ENCODE measurements at places on chromosomes 2 and 18. TPM values are rescaled to one million over a fixed set of nuclear protein-coding genes. Genes with fewer than 3 reads are reported as not detected.
A peak's percentile ranks its signal among the peaks of the same experiment; 100 is the strongest.

DNA sequence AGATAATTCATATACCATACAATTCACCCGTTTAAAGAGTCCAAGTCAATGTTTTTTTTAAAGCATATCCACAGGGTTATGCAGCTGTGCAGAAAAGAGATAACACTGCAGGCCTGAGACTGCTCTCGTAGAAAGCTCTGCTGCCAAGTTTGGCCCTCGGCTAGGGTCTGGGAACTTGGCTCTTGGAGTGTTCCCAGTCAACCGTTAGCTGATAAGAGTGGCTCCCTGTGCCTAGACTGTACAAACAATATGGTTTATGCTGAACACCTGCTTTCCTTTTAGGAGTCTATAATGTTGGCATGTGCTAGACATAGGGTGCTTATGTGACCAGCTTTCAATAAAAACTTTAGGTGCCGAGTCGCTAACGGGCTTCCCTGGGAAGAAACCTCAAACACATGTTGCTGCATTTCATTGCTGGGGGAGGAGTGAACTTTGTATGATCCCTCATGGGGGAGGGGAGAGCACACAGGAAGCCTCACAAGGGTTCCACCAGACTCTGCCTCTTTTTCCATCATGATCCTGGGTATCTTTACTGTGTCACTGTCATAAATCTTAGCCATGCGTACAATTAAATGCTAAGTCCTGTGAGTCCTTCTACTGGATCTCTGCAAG, 34.7 kb downstream of the RFX8 start:
- DNase-seq = no peak

DNA sequence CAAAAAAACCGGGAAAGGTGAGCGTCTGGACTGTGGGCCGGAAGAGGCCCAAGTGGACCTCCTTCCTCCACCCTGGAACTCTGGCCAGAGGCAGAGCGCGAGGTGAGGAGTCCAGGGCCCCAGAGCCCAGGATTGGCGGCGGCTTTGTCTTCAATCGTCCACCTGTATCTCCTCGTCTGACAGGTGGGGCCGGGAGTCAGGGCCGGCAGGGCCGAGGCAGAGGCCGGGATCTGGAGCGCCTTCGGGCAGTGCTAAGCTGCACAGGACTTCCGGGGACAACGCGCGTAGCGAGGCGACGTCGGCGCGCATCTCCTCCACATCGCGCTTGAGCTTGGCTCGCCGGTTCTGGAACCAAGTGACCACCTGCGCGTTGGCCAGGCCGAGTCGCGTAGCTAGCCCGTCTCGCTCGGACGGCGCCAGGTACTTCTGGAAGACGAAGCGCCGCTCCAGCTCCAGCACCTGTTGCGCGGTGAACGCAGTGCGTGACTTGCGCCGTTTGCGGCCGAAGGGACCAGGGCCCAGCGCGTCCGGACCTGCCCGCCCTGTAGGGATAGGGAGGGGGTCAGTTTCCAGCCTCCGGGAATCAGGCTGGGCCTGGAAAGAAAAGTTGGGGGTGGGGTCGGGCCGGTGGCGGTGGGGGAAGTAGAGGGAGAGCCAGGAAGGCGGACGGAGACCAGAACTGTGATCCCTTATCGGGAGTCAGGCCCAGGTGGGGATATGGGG, 1.5 kb downstream of the LBX2 start:
- no peak for DNase-seq

The KCNIP3 gene
- 0.39 TPM for total RNA-seq

DNA sequence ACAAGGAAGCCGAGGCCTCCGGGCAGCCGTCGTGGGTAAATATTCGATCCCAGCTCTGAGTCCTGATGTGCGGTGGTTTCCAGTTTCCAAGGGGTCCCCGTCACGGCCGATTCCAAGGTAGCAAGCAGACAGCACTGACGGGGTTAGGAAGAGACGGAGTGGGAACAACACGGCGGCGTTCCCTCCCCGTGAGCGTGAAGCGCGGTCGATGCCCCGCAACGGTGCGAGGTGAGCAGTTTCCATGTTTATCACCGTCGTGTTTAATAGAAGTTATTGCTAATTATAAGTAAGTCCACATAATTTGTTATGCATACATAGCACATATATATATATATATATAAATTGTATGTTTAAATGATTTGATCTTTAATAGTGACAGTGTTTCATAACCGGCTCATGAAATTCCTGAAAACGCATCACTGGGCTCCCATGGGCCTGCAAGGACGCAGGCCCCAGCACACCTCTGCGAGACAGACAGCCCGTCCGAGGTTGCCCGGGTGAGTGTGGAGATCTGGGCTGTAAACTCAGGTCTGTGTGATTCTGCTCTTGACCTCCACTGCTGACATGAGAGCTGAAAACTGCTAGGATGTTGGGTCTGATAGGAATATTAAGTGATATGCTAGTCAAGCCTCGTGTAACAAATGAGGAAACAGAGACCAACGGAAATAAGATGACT, 243.5 kb upstream of the SALL3 start:
- no peak for DNase-seq

- no peak for DNase-seq
These were observed 405.5 kb downstream of the MEIS1 start for GRCh38 chr2:66840321-66841002.

GRCh38 chr2:57598551-57598950, 448.1 kb upstream of the VRK2 start:
- DNase-seq = no peak

GRCh38 chr2:953408-953807, 2.8 kb downstream of the SNTG2 start:
- DNase-seq = no peak

DNA sequence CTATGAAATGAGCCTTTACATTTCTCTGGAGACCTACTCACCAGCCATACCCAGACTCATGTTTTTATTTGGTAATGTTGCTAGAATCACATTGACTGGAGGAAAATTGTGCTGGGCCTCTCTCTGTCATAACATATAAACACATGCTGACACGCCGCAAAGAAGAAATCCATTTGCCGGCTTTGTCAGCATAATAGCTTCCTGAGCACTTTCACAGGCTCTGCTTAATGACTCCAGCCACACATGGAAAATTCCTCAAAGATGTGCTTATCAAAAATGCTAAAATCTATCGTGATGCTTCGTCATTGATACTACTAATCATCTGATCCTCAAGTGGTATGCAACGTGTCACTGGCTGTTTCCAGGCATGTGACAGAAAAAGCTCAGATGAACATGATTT, 63.1 kb downstream of the RND3 start:
- DNase-seq = no peak

- DNase-seq = no peak
These were observed 161.2 kb upstream of the PIEZO2 start for GRCh38 chr18:11310476-11311086.

DNA sequence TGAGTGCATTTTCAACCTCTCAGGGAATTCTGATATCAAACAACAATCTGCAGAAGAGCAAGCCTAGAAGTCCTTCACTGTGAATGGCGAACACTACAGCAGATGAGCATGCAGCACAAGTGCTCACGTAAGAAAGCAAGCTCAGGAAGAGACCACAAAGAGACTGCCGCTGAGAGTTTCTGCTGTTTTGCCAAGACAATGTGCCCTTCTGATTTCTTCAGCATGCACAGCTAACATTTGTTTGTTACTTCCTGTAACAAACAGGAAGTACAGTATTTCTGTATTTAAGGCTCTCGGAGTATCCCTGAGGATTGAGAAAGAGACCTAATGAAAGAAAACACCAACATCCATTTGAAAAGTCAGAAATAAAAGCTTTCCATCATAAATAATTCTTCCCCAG, 45.9 kb downstream of the MBOAT2 start:
- no peak for DNase-seq

The SERPINB13 gene
- total RNA-seq = not detected

- DNase-seq = no peak
These were observed 271.5 kb upstream of the EPAS1 start for GRCh38 chr2:46025676-46026075.

DNA sequence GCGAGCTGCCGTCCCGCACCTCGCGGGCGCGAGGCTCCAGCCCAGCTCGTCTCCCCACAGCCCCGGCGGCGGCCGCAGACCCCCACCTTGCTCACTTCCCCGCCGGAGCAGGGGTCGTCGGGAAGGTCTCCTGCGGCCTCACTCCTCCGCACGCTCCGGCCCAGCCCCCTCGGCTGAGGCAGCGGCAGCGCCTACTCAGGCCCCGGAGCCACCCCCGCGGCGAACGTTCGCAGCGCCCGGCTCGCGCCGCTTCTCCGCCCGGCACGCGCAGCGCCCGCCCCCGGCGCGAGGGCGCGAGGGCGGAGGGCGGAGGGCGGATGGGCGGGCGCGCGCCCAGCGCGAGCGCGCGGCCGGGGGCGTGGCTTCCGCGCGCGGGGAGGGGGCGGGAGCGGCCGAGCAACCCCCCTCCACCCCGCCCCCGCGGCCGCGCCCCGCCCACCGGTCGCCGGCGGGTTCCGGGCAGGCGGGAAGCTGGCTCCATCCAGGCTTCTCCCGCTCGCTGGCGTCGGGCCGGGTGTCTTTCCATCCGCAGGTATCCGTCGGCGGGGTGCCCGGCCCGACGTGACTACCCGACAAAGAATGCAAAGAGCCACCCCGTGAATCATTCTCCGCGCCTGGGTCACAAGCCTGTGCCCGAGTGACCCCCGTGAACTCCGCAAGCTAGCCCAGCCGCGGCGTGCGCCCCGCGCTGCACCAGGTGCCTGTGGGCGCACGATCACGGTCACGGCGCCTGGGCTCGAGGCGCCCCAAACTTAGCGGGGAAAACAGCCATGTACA, at the start of gene DTNB:
DTNB (minus strand) TSS at position 278 of the 777 bp plus-strand sequence. CDS start 20,917 bp downstream, outside the sequence.
- DNase-seq = peak; percentile 73

DNA sequence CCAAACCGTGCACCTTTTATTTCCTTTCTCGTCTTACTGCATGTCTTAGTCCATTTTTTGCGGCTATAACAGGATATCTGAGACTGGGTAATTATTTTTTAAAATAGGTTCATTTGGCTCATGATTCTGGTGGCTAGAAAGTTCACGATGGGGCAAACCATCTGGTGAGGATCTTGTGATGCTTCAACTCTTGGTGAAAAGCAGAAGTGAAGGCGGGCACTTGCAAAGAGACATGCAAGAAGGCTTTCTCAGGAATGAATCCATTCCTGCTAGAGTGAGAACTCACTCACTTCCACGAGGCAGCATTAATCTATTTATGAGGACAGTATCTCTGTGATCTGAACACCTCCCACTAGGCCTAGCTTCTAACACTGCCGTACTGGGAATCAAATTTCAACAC, 327.1 kb upstream of the RBMS1 start:
- no peak for DNase-seq

The TMEM198 gene
- total RNA-seq = 3.8 TPM

The SERPINB5 gene
- not detected for total RNA-seq

GRCh38 chr18:3704556-3705344, 254.8 kb downstream of the TGIF1 start:
- DNase-seq = no peak

- DNase-seq = no peak
These were observed 22.1 kb downstream of the CHCHD5 start for GRCh38 chr2:112606547-112606946.

The IL1F10 gene
- total RNA-seq = not detected

DNA sequence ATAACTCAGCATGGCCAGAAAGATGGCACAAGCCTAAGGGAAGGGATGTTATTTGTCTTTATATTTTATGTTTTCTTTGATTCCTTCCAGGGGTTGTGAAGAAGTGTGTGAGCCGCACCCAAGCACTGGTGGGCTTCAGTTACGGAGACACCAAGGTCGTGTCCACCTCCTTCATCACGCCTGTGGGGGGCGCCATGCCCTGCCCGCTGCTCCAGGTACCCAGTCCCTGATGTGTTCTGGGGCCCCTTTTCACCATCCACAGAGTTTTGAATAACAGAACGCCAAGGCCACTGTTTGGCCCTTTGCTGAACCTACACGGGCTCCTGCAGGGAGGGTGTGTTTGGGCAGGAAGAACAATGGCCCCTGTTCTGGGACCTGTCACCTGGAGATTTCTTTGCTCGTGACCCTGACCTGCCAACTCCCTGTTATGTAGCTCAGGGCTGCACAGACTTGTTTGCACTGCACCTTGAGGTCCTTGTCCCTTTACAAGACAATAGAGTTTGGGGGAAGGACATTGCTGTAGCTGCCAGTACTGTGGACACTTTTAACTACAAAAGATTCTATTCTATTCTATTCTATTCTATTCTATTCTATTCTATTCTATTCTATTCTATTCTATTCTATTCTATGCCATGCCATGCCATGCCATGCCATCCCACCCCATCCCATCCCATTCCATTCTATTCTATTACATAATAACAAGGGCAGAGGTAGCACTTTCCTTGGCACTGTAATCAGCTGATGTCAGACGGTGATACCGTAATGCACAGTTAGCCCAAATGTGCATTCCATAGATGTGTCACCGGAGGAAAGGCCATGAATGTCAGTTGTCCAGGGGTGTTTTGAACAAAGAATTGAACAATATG, 48.2 kb upstream of the CNGA3 start:
- DNase-seq = no peak

DNA sequence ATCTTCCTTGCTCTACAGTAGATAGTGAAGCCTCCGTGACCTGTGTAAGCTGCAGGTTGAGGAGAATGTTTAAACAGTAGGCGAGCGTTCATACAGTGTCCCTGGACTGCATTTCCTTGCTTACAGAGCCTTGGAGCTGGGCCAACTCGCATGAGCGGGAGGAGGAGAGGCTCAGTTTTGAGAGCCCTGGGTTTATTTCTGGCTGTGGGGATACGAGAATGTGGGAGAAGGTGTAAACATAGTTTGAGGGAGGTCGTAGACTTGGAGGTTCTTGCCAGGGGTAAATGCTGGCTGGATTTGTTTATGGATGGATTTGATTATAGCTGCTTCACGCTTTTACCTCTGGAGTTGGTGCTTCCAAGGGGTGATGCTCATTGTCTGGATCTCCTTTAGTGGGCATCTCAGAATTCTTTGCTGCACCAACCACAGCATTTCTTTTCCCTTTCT, 20.8 kb downstream of the CRIM1 start:
- DNase-seq = no peak

The ACMSD gene
- total RNA-seq = not detected

The OSGEPL1 gene
- 9.7 TPM for total RNA-seq

- DNase-seq = no peak
These were observed 16.6 kb upstream of the CHRNA1 start for GRCh38 chr2:174780856-174781255.

DNA sequence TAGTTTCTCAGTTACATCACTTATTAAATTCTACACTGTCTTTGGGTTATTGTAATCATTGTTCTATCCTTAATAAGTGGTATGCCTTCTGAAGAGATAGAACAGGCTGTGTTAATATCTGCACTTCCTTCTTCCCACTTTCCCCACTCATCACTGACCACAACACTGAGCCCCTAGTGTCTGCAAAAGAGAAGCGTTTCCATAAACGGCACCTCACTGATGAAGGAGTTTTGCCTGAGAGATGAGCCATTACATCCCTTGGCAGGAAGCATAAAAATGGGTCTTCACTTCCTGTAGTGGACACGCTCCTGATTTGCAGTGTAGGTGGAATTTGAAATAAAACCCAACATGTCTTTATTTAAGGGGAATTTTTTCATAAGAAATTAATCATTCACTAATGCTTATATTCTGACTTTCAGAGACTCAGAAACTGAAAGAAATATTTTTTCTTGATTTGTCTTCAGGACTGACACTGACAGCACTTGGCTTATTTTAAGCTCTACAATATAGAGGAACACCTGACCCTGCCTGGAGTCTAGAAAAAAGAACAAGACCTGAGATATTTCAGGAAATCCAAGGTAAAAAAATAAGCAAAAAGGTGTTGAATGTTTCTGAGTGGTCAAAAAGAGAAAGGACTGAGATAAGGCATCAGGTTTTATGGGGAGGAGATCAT, 275.3 kb downstream of the RAD51AP2 start:
- no peak for DNase-seq

The PMAIP1 gene
- 41.8 TPM for total RNA-seq

- DNase-seq = no peak
These were observed 330.9 kb downstream of the RIT2 start for GRCh38 chr18:42784632-42785031.

- DNase-seq = no peak
These were observed 16.0 kb downstream of the LRRTM1 start for GRCh38 chr2:80288576-80288975.

Data from activated T-helper 2 cell treated with anti-CD3 and anti-CD28 coated beads, Interferon-gamma antibody, Interleukin-2, Interleukin-4, amounts not matched to agents 10 μg/mL and 5 μg/mL and 100 μg/mL, durations not matched to agents 14 hours and 24 hours and 36 hours (primary cell).